ENCODE measurements at places on chromosomes 3 and 15.

- no peak for DNase-seq
Measured at GRCh38 chr3:151638555-151639417, 94.9 kb upstream of the AADACL2 start.

GRCh38 chr3:124295362-124295761, 303.4 kb upstream of the ROPN1 start:
- no peak for DNase-seq

DNA sequence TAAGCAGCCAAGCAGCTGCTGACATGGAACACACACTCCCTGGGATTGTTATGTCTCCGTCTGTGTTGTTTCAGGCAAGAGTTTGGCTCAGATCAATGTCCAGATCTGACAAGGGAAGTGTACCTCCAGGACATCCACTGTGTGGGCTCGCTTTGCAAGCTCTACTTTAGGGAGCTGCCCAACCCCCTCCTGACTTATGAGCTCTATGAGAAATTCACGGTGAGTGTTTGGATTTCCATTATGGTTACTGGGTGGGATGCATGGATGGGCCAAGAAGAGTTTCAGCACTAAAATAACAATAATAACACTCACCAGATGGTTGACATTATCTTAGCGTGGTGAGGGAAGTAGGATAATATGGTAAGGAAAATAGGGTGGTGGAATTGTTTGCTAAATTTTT, 74.1 kb downstream of the ARHGAP31 start:
- DNase-seq = no peak

- DNase-seq = no peak
Measured at GRCh38 chr3:84893211-84893610, 65.6 kb upstream of the CADM2 start.

GRCh38 chr15:31607656-31608055, 281.0 kb downstream of the KLF13 start:
- no peak for DNase-seq

GRCh38 chr3:98977520-98977919, 76.0 kb upstream of the DCBLD2 start:
- DNase-seq = no peak

DNA sequence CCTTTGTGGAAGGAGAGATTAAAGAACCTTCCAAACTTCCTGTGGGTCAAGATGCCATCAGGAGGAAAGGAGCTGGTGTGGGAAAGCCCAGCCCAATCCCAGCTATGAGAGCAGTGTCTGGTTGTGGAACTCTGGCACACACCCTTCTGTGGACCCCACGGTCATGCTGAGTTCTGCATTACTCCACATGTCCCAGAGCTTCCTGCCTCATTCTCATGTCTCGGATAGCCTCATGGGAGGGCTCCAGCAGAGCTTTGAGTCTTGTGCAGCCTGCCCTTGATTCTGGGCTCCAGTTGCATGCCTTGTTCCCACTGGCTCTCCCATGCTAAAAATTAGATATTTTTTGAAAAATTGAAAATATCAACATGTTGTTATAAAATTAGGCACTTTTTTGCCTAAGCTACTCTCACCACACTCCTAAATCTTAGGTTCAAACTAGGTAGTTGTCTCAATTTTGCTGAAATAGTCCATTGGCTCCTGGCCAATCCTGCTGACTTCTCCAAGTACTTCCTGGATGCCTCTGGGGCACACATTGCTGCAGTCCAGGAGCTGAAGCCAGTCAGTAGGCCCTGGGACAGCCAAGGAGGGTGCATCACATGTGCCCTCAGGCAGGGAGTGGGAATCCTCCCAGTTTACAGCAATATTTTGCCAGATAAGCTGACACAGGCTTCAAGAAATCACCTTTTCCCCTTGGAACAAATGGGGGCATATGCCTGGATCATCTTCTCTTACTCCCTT, 144.3 kb downstream of the EEFSEC start:
- DNase-seq = peak; percentile 71

DNA sequence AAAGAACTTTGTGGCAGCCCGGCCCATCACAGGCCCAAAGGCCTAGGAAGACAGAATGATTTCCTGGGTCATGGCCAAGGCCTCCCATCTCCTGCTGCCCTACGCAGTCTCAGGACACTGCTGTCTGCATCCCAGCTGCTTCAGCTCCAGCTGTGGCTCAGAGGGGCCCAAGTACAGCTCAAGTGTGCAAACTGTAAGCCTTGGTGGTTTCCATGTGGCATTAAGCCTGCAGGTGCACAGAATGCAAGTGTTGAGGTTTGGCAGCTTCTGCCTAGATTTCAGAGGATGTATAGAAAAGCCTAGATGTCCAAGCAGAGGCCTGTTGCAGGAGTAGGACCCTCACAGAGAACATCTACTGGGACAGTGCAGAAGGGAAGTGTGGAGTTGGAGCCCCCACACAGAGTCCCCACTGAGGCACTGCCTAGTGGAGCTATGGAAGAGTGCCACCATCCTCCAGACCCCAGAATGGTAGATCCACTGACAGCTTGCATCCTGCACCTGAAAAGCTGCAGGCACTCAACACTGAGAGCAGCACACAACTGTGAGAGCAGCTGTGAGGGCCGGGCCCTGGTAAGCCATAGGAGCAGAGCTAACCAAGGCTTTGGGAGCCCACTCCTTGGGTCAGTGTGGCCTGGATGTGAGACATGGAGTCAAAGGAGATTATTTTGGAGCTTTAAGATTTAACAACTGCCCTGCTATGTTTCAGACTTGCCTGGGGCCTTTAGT, 208.2 kb upstream of the CMC1 start:
- no peak for DNase-seq

DNA sequence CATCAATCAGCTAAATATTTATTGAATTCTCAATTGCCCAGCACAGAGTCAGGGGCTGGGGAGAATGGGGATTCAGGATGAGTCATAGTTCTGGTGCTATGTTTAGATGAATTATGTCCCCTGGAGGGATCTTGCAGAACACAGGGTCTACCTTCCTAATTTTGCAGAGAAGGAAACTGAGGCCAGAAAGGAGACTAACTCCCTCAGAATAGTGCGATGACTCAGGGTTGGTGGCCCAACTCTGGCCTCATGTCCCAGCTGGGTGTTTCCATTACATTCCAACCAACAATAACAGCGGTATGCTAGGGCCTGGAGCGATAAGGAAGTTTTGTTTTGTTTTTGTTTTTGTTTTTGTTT, 270.9 kb downstream of the TLE3 start:
- no peak for DNase-seq

GRCh38 chr15:60871152-60871551, 357.9 kb downstream of the RORA start:
- DNase-seq = no peak

- no peak for DNase-seq
Measured at GRCh38 chr3:46824211-46824970, 38.9 kb downstream of the MYL3 start.

DNA sequence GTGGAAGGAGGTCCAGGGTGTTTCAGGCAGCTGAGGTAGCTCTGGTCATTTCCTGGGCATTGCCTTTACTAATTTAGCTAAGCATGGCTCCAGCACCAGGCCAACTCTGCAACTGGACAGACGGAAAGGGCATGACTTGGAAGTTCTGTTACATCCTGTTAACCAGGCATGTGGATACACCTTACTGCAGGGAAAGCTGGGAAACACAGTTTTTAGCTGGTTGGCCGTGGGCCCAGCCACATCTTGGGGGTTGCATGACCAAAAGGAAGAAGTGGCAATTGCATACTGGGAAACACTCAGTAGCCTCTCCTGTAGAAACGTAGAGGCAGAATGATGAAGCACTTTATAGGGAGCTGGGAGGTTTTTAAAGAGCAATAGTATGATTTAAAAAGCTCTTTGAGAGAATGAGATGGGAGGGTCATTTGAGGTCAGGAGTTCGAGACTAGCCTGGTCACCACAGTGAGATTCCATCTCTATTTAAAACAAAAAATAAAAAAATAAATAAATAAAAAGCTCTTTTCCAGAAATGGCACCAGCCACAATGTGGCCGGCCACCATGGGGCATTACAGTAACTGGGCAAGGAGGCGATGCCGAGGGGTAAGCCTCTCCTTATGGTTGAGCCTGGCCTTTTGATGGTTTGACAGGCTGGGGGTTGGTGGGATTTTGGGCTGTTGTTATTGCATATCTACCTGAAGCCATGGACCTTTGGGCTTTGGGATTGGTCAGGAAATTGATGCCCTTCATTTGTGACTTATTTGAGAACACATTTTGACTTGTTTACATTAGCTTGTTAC, 28.6 kb downstream of the TRAK1 start:
- no peak for DNase-seq

DNA sequence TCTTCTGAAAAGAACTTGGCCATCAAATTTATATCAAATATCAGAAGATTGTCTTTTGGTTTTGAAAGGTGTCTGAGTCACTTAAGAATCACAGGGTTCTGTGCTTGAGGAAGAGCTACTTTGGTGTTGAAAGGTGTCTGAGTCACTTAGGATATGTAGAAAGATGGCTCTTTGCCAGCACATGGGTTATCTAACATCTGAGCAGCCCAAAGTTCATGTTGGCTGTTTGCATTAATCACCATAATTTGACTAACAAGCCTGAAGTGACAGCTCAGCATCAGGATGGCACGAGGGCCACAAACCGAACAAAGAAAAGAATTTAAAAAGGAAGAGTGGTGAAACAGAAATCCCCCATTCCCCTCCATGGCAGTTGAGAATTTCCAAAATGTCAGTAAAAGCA, 190.5 kb upstream of the CMC1 start:
- DNase-seq = no peak

- DNase-seq = no peak
Measured at GRCh38 chr3:139427283-139428060, 38.0 kb upstream of the COPB2 start.

DNA sequence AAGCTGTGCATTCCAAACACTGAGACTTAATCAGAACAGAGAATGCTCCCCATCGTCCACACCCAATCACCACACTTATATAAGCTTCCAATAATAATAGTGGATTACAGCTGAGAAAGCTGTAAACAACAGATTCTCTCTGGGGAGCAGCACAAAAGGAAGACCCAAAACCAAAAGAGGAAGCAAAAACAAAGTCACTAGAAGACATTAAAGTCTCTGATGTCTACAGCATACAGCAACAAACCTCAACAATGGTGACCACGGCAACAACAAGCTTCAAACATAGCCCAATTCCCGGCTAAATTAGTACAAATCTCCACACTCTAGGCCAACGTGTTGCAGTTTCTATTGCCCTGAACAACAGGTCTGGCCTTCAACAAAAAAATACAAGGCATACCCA, 37.7 kb downstream of the ZDHHC23 start:
- DNase-seq = no peak

GRCh38 chr15:22980189-22981050, at the start of gene CYFIP1:
Gene CYFIP1 (minus strand): TSS chr15:22980368. CDS start chr15:22947285, 33,083 bp downstream.
- DNase-seq = peak; percentile 58

- no peak for DNase-seq
Measured at GRCh38 chr3:14000556-14000955, 120.7 kb upstream of the WNT7A start.

GRCh38 chr3:159635047-159635641, 353.5 kb upstream of the IL12A start:
- DNase-seq = no peak

DNA sequence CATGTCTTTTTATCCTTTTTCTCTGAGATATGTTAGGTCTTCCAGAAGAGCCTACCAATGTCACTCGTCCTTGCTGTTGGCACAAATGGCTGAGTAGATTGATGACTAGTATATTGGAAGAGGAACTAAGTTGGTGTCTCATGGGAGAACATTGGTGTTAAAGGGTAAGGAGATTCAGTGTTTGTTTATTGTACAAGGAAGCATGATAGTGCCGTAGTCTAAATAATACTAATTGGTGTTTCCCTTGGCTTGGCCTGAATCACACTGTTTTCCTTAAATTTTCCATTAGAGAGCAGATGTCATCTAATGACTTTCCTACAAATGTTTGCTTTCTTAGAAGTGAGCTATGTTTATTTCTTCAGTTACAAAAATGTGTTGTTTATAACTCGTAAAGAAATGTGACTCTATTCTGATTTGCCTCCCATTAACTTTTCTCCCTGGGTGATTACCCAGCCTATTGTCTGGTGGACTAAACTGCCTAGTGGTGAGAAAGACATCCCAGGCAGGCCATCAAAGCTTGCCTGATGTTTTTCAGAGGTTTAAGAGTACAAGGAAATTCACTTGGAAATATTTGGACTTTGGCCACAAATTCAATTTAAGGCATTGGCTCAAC, 28.7 kb downstream of the ADAMTSL3 start:
- DNase-seq = no peak

DNA sequence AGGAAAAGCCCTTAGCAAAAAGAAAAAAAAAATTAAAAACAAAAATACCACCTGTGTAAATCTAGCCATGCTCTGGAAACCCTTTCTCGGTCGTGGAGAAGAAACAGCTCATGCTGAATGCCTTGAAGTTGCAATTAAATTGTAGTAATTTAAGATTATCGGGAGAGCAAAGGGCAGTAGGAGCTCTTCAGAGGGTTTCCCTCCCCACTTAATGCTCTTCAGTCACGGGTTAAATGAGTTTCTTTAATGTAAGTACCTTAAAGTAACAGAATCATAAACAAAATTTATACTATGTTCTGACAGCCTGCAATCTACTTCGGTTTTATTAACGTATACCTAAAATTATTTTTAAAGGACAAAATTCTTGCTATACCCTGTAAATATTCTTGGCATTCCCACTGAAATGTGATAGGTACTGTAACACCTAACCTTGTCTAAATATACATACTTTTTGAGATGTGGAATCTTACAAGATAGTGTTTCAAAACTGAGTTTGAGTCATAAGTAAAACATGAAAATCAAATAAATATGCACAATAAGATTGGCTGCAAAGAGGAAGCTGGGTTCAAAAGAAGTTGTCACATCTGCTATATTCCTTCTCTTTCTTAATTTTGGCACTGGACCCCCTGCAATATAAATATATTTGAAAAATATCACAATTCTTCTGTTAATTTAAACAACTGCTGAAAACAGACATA, 5.3 kb downstream of the FOXP1 start:
- no peak for DNase-seq

GRCh38 chr3:173007079-173007723, 133.8 kb downstream of the SPATA16 start:
- DNase-seq = no peak

- DNase-seq = no peak
Measured at GRCh38 chr3:114155370-114155821, 23.5 kb downstream of the DRD3 start.

- no peak for DNase-seq
Measured at GRCh38 chr3:136184703-136185102, 11.4 kb downstream of the MSL2 start.

GRCh38 chr3:55923626-55924025, 436.5 kb upstream of the WNT5A start:
- DNase-seq = no peak

- DNase-seq = no peak
Measured at GRCh38 chr15:101568309-101568708, 78.8 kb upstream of the PCSK6 start.

GRCh38 chr3:56536735-56537134, 20.2 kb upstream of the CCDC66 start:
- no peak for DNase-seq

DNA sequence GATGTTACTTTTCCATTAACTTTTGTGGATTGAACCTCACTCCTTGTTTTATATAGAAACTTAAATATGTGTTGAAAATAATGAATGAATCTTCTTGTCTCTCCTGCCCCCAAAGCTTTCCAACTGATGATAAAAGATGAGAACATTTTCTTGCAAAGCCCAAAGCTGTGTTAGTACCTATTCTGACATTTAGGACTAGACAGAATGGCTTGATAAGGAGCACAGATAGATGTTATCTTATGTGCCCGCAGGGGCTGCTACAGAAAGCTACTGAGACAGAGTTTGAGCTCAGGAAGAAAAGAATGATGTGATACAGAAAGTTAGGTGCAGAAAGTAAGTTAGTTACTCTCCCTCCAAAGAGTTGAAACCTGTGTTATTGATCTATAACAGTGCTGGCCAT, 109.4 kb upstream of the ATP11B start:
- no peak for DNase-seq
